8988T (cell line): ENCODE measurements at places on chromosomes 4 and X.

DNA sequence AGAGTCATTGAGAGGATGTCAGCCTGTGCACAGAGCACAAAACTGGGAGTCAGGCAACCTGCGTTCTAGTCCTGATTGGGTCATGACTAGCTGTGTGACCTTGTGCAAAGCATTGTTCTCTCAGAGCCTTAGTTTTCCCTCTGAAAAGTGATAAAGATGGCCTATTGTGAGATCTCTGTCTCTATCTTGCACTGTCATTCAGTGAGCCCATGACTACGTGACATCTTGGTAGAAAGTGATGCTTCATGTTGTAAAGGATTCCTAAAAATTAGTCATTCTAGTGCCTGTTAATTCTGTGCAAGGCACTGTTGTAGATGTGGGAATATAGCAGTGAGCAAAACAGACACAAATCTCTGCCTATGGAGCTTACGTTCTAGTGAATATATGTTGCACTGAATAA, 2.5 kb downstream of the PGRMC1 start:
- DNase-seq: no peak

- DNase-seq: no peak
These were observed 155.8 kb downstream of the ARAP2 start for GRCh38 chr4:36088542-36088941.

- DNase-seq: no peak
These were observed 100.8 kb upstream of the MAML3 start for GRCh38 chr4:140254651-140255299.

- DNase-seq: no peak
These were observed 403.3 kb upstream of the TRAM1L1 start for GRCh38 chr4:117488692-117489091.

DNA sequence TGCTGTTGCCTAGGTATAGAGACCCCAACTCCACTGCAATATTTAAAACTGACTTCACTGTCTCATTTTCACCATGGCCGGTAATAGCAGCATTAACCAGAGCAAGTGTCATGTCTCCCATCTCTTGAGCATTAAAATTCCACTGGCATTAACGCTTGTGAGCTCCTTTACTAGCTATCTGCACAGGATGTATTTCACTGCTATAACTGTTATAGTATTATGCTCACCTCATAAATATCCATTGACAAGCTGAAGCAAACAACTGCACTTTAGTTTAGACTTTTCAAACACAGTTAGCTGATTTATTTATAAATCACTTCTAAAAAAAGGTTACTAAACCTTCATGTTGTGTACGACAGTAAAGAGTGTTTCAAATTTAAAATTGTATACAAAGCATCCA, 157.8 kb downstream of the ANTXR2 start:
- DNase-seq: no peak

- DNase-seq: no peak
These were observed 11.3 kb downstream of the TMEM255A start for GRCh38 chrX:120299928-120300327.

DNA sequence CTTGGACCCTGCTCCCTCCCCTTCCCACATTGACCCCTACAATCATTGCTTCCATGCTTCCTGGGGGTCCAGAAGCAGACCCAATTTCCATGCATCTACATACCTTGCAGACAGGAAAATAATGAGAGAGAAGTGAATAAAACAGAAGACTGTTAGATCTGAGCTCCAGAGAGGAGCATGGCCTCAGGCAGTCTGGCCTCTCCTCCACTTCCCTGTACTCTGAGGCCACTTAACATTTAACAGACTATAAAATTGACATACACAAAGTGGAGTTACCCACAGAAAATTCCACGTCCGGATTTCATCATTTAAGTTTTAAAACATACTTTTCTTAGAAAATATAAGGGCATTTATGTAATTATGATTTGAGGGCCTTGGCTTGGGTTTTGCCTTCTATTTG, 2.1 kb upstream of the PRSS12 start:
- no peak for DNase-seq

DNA sequence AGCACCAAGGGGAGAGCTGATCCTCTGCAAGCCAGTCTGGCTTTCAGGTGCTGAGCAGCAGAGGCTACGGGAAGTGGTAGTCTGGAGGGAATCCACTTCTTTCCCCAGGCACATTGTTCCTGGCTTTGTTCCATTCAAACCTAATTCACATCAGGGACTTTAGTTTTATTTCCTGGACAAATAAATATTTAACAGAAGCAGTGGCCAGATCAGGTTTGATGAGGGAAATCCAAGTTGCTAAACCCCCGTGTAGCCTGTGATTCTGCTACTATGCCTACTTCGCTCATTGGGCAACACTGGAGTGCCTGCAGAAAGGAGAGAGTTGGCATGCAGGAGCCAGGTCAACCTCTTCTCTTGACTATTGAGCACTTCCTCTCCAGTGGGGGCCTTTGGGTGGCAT, 13.8 kb upstream of the STBD1 start:
- no peak for DNase-seq

DNA sequence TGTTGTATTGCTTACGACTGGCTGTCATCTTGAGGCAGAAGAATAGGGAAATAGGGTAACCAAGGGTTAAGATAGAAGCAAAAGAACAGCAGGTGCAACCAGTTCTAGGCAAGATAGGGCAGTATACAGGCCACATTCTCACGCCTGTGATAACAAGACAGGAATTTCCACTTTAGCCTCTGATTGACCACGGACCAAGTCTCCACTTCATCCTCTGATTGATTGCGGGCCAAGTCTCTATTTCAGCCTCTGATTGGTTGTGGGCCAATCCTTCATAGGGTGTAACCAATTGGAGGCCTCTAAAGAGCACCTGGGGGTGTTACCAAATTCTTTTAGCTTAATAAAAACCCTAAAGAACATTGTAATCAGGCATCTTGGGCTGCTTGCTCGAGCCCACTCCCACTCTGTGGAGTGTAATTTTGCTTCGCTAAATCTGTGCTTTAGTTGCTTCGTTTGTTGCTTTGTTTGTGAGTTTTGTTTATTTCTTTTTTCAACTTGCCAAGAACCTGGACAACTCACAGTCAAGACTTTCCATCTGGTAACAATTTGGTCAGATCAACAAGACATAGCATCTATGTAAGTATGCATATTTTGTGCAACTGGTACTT, 8.7 kb upstream of the TBC1D9 start:
- no peak for DNase-seq

DNA sequence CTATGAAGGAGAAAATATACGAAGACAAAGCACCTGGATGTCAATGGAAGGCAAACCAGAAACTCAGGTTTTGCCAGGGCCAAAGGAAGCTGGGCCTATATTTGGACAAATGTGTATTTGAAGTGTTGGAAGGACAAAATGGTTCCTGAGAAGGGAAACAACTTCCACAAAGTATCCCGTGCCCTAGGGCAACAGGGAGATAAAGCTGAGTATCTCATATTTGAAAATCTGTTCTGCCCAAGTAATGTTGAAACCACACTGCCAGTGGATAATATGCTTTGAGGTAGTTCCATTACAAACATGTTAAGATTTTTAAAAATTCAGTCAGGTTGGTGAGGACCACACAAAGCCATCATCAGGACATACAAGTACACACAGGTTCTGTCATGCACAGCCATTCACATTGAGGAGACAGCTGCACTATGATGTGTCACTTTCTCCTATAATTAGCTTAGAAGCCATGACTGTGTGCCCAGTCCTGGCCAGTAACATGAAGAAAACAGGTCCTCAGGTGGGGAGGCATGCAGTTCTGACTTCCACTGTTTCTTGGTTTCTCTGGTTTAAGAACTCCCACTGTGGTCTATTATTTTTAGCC, 116.4 kb downstream of the PWWP3B start:
- DNase-seq: no peak

- no peak for DNase-seq
These were observed 1569.3 kb downstream of the PCDH18 start for GRCh38 chr4:135963009-135963408.

- no peak for DNase-seq
These were observed 12.8 kb downstream of the TMPRSS11E start for GRCh38 chr4:68460085-68460484.

DNA sequence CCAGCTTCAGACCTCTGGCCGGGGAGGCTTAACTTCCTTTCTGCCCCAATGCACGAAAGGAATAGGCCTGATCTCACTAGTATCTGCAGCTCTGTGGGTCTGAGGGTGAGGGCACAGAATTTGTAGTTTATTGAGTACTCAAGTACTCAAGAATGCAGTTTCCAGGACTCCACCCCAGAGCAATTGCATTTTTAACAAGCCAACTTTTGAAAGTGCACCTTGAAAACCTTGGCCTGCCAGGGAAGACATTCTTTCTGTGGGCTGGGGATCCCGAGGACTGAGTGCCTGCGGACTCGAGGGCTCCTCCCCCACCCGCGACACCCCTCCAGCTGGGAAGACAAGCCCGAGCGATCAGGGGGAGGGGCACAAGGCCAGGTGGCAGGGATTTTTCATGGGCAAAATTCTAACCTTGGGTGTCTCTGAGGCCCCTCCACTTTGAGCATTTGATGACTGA, 22.4 kb downstream of the RS1 start:
- no peak for DNase-seq

GRCh38 chrX:123648028-123648810, 84.6 kb downstream of the THOC2 start:
- no peak for DNase-seq

DNA sequence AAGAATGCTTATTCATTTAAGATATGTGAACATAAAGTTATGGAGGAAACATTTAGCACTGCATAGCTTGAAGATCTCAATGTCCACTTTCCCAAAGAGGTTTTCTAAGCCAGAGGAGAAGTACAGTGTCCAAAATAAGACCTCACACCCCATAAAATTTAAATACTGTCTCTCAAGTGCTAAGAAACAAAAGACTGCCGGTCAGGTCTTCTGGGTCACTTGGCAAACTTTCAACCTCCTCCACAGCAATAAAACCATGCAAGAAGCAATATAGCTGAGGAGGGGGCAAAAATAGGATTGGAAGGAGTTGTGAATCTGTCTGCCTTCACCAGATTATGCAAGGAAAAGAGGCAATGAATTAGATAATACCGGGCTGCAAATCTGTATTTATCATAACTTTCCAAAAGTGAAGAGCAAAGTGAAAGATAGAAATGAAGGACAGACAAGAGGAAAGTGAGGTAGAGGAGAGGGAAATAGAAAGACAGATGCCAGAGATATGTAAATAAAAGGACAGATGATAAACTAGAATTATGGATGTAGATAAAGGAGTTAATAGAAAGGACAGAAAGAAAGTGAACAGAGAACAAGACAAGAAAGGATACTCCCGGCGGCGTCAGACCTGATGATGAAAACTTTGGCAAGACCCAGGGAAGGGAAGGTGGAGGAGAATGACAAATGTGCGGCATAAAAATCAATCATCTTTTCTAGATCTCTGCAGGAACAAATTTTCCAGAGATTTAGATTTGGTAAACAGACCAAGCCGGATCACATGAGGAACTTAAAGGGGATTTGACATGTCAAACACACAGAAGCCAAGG, 152.7 kb upstream of the FAM241A start:
- no peak for DNase-seq

GRCh38 chr4:112069110-112069509, 76.1 kb upstream of the FAM241A start:
- DNase-seq: no peak
